ENCODE measurements at places on chromosomes 7 and 10.
A peak's percentile ranks its signal among the peaks of the same experiment; 100 is the strongest.

DNA sequence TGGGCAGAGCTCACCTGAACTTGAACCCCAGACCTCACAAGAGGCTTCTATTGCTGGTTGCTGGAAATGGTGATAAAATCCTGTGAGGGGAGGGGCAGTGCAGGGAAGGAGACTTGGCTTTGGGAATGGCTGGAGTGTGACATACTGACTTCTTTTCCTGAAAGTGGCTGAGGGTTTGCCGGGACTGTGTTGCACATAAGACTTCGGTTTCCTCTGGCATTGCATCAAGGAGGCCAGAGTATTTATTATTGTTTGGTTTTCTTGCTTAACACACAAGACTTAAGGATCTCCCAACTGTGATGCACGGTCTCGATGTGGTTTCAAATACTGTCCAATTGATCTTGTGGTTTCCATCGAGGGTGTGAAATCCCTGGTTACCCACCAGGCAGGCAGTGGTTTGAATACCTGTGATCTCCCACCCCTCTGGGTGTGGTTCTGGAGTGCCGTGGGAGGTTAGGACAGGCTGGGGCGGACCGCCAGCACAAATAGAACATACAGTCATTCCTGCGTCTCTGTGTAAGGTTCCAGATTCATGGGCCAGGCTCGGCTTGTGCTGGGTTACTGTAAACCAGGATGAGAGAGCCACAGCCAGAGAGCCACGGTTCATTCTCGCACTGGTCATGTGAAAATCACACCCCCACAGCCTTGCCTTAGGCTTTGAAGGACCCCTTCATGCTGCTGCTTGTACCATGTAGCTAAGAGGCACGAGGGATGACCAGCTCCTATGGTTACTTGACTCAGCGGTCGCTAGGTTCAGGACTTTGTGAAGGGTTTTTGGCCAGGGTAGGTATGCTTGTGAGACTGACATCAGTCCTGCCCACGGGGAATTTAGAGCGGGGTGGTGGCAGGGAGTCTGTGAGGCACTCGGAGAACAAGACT is 39.2 kb downstream of the WBP1L start:
- DNase-seq: peak; percentile 61

GRCh38 chr10:34200355-34200901 is 614.7 kb downstream of the PARD3 start:
- no peak for DNase-seq

- no peak for DNase-seq
Observed at GRCh38 chr7:27936047-27936767, 196.2 kb downstream of the TAX1BP1 start.

- DNase-seq: no peak
Observed at GRCh38 chr10:70850097-70850496, 34.3 kb downstream of the SGPL1 start.

Measured in AG04449 (cell line).